Stimulated activated CD8-positive, alpha-beta memory T cell treated with anti-CD3 and anti-CD28 coated beads, Interleukin-7, amount 100 ng/mL, for 48 hours (primary cell): ENCODE measurements at places on chromosomes 5 and 9.

DNA sequence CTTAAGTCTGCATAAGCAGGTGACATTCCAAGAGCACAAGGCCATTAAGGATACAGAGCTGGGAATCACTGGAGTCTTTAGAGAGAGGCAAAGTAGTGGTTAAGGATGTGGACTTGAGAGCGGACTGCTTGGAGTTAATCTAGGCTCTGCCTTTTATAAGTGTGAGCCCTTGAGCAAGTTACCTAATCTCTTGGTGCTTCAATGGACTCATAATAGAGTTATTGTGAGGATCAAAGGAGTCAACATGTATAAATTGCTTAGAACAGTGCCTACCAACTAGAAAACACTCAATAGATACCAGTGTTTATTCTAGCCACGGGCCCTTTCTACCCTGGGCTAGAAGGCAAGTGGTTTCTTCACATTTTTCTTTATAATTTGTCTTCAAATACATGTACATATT lies 819.4 kb downstream of the NR2F1-AS1 start:
- no peak for DNase-seq

GRCh38 chr5:181221105-181221791 lies 1.8 kb upstream of the TRIM41 start:
- peak; percentile 56 for DNase-seq

DNA sequence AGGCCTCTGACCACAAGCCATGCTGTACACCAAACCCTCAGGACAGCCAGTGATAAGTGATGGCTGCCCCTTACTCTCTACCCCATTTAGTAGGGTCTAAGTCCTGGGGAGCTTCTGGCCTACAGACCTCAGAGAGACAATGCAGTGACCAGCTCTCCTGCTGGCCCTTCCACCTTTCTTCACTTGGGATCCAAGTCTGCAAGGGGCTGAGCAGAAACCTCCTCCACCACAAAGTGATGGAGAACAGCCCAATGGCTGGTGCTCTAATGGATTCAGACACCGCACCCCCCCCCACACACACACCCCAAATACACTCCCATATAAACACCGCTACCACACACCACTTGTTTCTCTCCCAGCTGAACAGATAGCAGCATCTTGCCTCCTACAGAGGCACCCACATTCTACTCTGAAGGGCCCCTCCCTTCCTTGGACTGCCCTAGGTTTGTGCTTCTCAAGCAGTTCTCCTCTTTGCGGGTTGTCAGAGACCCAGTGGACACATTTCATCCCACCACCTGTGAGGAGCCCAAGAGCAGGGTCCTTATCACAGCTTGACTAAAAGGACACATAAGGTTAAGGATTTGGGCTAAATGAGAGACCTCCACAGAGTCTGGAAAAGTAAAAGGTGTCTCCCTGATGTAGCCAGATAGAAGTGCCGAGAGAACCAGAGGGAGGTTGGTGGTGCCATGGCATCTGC lies 1.3 kb upstream of the PDLIM4 start:
- DNase-seq, result no peak

- DNase-seq, result no peak
Observed at GRCh38 chr9:119487118-119487827, 118.0 kb upstream of the BRINP1 start.

- no peak for DNase-seq
Observed at GRCh38 chr5:118923295-118924005, 64.9 kb downstream of the DTWD2 start.

DNA sequence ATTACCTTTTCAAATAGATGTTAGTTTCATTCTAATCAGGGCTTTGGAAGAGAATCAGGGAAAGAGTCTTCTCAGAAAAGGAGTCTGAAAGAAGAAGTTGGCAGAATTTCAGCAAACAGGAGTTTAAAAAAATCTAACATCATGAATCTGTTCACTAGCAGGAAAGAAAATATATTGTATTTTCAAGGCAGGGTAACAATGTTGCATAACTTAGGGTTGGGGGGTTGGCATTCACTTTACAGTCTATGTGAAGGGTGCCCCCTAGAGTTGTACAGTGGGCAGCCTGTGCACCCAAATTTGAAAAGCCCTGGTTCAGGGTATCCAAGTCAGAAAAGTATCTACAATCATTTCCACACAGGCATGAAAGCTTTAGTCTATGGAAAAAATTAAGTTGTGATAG lies 348.4 kb upstream of the SLC30A5 start:
- no peak for DNase-seq

DNA sequence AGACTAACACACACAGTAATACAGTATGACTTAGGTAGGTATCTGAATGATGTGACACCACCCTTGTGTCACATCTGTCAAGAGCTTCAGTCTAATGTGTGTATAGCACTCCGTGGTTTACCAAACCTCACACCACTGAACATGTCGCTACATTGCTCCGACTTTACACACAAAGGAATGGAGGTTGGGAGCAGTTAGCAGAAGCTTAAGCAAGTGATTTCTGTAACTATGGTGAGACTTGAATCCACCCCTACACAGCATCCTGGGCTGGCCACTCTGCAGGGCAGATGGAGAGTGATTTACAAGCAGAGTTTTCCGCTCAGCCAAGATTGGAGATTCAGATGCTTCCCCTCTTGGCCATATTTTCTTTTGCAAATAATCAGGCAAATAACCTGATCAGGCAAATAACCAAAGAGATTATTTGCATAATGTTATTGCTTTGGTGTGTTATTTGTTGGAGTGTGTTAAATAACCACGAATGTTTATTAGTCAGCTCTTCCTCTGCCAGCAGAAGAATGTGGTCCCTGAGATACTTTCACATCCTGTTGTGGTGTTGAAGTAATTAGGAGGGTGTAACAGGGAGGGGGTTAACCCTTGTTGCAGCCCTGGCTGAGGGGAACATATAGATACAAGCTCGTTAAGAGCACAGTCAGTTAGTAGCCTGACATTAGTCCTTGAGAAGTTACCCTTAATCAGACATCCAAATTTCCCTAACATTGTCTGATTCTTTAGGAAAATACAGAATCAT lies 92.8 kb downstream of the SNX18 start:
- no peak for DNase-seq

GRCh38 chr5:88664645-88665044 lies 218.3 kb downstream of the MEF2C start:
- DNase-seq, result no peak

DNA sequence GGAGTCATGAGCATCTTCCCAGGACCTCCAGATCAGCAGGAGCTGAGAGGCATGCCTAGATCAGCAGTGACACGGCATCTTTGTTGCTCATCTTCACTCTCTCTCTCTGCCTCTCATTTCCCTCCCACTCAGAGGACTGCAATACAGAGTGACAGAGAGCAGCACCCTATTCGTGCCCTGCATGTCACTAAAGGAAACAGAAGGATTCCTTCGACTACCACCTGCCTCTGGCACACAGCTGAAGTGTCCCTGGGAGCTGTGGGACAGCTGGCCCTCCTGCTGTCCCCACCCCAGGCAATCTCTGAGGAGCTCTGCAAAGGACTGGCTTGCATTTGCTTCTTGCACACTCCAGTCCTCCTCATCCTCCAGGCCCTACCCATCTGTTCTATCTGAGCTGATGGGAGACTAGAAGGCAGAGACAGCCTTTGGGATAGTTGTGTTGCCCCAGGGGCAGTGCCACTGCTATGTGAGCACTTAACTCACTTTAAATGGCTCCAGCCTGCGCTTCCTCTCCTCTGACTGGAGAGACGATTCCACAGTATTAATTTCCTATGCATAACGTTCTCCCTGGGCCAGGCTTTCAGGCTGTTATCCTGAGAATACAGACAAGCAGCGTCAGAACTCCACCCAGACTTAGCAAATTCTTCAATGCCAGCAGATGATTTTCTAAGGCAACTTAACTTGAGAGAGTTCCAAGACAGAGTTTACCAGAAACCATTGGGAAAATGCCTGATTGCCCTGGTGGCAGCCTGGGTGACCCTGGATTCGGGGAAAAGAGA lies 167.6 kb upstream of the MAP1B start:
- DNase-seq, result no peak

DNA sequence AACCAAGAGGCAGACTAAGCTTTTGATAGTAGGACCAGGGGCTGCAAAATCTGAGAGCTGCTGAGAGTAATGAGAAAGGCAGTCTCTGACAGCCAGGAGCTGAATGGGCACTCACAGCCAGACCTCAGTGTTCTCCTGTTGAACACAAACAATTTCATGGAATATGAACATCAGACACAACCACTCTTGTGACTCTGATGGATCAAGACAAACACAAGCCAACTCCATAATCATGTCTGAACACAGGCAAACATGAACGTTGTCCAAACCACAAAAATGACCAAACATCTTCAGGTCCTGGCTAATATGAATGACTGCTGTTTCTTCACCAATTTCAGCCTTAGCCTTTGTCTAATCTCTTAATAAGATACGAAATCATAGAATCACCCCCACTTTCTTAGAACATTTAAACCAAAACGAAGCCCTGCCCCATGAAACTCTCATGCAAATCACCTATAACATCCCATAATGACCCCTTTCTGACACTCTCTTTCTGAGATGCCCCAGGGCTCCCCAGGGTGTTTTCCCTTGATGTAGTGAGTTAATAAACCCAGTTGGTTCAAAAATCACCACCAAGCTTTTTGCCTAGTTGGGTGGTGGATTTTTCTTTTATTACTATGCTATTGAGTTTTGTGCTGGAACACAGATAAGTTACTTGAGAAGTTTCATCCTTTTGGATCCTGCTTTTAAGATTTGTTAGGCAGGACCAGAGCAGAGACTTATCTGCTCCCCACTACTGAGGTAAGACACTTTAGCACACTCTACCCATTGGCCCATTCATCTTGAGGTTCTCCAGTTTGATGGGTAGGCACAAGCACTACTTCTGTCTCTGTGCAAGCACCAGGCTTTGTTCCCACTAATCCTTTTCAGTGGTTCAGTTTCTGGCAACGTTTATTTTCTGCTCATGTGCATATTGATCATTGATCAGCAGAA lies 5.9 kb upstream of the ERAP2 start:
- DNase-seq, result no peak

GRCh38 chr9:85615792-85616191 lies 126.0 kb downstream of the AGTPBP1 start:
- DNase-seq, result no peak

DNA sequence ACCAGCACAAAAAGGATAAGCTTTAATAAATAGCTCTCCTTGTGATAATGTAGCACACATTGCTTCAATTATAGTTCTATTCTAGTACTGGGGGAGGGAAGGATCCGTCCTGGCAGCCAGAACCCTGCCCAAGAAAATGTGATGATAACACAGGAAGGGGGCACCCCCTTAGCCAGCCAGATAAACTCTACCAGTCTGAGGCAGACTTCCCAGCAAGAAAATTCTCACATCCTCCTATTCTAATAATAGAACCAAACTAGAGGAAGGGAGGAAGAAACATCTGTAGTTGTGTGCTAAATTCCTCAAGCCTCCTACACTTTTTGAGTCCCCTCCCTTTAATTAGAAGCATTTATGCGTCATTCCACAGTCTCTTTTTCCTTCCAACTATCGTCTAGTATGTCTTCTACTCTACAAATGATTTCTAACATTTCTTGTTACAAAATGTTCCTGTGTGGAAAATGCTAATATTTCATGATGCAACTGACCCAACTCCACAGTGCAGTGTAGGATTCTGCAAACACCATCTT lies 261.0 kb downstream of the SEMA5A start:
- DNase-seq, result no peak

- peak; percentile 56 for DNase-seq
Observed at GRCh38 chr5:132546108-132546507, 2.8 kb upstream of the IL5 start.

- peak; percentile 68 for DNase-seq
Observed at GRCh38 chr5:95712347-95712958, 18.7 kb upstream of the RHOBTB3 start.

DNA sequence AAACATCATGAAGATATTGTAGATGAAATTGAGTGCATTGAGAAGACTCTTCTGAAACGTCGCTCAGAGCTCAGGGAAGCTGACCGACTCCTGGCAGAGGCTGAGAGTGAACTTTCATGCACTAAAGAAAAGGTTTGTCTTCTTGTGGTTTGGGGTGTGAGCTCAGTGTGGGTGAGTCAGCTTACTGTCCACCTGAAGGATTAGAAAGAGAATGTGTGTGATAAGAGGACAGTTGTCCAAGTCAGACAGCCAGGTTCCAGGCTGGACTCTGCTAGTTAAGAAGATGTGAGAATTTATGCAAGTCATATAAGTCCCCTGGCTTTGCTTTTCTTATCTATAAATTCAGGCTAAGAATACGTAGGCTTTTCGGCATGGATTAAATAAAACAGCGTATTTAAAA lies 46.9 kb downstream of the RAB14 start:
- DNase-seq, result no peak

DNA sequence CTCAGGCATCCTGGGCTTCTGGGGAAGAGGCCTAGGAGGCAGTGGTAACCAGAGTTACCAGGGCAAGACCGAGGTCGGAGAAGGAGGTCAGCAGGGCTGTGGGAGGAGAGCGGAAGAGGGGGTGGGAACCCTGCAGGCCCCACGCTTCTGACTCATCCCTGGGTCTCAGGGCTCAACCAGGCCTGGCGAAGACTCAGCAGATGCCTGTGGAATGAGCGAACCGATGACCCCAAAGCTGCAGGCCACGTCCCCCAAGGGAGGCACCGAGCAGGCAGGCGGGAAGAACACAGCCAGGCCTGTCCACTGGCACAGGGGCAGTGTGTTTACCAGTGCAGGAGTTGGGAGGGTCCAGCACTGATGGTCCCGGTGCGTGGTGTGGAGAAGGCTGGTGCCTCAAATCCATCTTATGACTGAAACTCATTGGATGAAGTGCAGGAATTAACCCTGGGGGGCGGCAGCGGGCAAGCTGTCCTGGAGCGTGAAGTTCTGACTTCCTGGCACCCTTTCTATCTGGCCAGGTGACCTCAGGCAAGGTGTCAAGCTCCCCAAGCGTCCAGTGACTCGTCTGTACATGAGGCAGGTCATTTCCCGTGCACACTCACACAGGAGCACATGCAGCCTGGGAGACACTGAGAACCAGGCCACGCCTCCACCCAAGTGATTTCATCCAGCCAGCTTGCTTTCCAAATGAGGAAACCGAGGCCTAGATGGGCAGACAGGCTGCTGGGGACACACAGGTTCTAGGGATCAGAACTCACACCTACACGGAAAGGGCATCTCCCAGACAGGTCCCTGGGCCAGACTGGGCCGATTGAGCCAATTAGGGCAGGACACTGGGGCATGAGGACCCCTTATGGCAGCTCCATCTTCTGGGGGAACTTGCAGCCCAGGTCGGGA lies 69.1 kb downstream of the ADAMTS2 start:
- no peak for DNase-seq

GRCh38 chr5:174111287-174111973 lies 65.9 kb downstream of the NSG2 start:
- no peak for DNase-seq

GRCh38 chr5:155260798-155261197 lies 247.2 kb downstream of the KIF4B start:
- no peak for DNase-seq

GRCh38 chr5:5141625-5142525 lies 1.7 kb downstream of the ADAMTS16 start:
- DNase-seq, result peak; percentile 12

GRCh38 chr9:28396058-28396457 lies 822.8 kb upstream of the C9orf72 start:
- DNase-seq, result no peak

- no peak for DNase-seq
Observed at GRCh38 chr9:118439441-118439840, 735.2 kb downstream of the TLR4 start.

GRCh38 chr9:73741316-73741715 lies 589.7 kb downstream of the ANXA1 start:
- DNase-seq, result no peak
